Activated T-helper 1 cell treated with Interleukin-2 at 50 U/mL for 16 hours (primary cell): ENCODE measurements at places on chromosomes 4 and X.

- DNase-seq: no peak
These were observed 80.2 kb downstream of the CRMP1 start for GRCh38 chr4:5812506-5813229.

DNA sequence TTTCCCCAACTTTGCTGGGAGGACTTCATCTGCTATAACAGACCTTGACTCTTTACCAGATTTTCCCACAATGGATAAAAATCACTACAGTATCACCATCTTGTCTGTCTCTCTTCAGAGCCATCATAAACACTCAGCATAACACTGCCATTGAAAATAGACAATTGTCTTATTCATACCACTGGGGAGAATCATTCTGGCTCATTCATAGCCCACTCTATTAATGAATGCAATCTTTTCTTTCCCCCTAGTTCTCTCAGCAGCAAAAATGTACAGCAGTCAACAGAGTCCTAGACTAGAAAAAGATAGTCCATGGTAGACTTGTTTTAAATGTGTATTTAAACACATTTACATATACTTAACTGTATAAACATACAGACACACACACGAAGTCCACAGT is 19.2 kb downstream of the SLC9A7 start:
- no peak for DNase-seq

DNA sequence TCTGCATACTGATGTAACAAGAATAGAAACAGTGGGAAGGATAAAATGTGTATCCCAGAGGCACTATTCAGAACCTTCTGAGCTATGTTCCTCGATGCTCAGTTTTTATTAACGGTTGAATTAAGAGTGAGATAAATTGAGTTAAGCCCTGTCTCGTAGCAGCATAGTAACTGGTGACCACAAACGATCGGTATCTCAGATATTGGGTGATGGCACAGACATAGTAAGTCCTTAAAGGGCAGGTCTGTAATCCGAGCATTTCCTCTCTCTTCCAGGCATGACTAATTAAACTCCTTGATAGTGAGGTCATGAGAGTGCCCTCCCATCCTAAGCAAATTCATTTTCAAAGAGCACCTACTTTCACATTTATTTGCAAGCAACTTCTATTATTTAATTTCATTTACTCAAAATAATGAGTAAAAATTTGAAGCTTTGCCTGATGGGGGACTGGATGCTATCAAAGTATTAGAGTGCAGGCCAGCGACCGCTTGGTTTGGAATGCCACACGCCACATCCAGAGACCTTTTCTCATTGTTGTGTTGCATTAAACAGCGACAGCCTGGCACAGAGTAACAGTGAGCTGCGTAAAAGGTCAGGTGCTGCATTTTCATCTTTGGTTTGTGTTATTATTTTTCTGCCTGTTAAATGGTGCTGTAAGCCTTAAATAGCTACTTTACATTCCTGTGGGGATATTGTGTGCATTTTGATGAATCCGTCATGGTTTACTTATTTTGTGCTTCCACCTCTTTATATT is 101.9 kb downstream of the PCDH7 start:
- DNase-seq: no peak

DNA sequence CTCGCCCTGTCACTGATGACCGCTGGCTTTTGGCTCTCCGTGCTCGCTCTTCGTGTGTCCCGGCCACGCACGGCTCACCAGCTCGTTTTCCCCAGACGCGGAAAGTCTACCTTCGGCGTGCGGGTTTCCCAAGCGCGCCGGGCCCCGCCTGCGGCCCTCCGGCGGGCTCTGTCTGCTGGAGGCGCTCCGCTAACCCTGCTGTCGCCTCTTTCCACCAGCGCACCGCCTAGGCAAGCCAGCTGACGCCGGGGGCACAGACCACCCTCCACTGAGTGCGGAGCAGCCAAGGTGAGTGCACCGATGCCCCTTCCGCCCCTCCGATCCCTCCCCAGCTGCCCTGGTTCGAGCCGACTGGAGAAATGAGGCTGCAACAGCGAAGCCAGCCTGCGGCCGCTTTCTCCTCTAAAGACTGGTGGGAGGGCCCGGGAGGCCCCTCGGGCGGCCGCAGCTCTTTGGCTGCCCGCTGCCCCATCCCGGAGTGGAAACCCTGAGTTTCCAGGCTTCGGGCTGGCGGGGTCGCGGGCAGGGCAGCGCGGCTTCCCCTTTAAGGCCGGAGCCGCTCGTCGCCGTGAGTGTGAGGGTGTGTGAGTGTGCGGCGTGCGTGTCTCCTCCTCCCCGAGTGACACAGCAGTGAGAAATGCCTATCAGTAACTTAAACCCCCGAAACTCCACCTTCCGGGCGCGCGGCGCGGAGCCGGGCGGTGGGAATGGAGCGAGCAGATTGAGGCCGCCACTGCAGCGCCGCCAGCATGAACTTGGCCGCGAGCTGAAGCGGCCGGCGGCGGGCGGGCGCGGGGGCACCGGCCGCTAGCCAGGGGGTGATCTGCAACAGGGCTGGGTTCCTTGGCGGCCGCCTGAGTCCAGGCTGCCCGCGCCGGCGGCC is at the start of gene MAMLD1:
MAMLD1 (plus strand) TSS at position 719 of the 883 bp plus-strand sequence. CDS start 82,200 bp downstream, outside the sequence.
- DNase-seq: peak; percentile 37

DNA sequence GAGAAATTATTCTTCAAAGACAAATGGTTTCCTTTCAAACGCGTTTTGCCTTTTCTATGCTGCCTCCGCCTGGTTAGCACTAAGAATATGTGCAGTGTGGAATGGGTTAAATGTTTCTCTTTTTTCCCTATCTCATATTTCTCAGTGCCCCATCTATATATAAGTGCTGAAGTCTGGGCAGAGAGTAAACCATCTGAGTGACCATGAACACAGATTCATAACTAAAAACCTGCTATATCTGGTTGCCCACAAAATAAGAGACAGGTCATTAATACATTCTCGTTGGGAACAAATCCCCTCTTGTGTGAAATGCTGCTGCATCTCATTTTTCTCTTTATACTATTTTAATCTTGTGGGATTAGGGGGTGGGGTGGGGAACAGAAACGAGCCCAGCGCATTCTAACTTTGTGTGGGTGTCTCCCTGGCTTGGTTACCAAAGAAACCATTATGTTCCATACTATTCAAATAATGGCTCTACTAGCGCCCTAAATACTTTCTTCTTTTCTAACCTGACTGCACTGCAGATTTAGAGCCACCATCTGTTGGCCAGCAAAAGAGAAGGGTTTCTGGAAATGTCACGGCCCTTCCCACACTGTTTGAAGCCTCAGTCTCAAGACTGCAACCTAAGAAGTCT is 42.2 kb upstream of the PTCHD1 start:
- DNase-seq: no peak

GRCh38 chr4:5882947-5883346 is 9.9 kb downstream of the CRMP1 start:
- no peak for DNase-seq

GRCh38 chrX:38142610-38143009 is 78.1 kb downstream of the SRPX start:
- DNase-seq: no peak

DNA sequence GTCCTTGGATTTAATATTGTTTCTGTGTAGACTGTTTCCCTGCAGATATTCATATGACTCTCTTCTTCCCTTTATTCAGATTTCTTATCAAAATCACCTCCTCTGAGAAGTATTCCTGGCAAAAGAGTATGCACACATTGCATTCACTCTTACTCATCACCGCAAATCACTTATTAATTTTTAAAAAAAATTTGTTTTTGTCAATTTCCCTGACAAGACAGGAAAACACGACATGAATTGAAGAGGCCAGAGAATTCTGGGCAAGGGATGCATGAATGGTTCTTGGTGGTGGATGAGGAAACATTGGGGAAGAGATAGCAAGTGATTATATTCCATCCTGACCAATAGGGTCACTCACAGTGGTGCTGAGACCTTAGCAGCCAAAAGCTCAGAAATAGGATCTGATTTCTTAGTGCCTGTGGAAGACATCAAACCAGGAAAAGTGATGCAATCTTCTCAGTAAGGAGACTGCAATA is 522.5 kb upstream of the AGA start:
- no peak for DNase-seq
